Colonic mucosa (tissue), 4 donors: ENCODE measurements at places on chromosomes 16 and 17.

GRCh38 chr17:49490276-49490675 lies 4.8 kb upstream of the NGFR start:
- no peak for DNase-seq

GRCh38 chr17:38867179-38867967 lies 2.5 kb upstream of the LASP1 start:
- DNase-seq: peak; percentile 70

- no peak for DNase-seq
Observed at GRCh38 chr16:35714665-35715064, 2255.3 kb downstream of the TP53TG3F start.

DNA sequence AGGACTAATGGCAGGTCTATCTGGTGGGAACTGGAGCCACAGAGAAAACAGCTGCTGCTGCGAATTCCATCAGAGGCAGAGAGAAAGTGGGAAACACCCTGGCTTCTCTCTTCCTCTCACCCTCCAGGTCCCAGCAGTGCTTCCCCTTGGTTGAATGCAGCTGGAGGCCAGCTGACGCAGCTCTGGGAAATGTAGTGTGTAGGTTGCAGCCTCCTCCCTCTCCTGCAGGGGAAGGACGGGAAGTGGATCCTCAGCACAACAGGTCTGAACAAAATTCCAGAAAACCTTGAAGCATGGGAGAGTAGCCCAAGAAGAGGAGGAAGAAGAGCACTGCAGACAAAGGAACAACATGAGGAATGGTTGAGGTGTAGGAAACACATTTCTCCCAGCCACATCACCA lies 67.8 kb upstream of the MMP2 start:
- no peak for DNase-seq

- peak; percentile 75 for DNase-seq
Observed at GRCh38 chr17:1203111-1203966, 23.6 kb upstream of the ABR start.

GRCh38 chr16:74113545-74113944 lies 183.1 kb upstream of the PSMD7 start:
- DNase-seq: no peak

GRCh38 chr17:74408262-74408661 lies 23.6 kb upstream of the GPRC5C start:
- no peak for DNase-seq

GRCh38 chr17:27878776-27879562 lies 14.2 kb downstream of the LYRM9 start:
- no peak for DNase-seq

- DNase-seq: no peak
Observed at GRCh38 chr16:49292413-49292812, 10.8 kb upstream of the CBLN1 start.

- no peak for DNase-seq
Observed at GRCh38 chr16:85935391-85935973, 36.5 kb downstream of the IRF8 start.

DNA sequence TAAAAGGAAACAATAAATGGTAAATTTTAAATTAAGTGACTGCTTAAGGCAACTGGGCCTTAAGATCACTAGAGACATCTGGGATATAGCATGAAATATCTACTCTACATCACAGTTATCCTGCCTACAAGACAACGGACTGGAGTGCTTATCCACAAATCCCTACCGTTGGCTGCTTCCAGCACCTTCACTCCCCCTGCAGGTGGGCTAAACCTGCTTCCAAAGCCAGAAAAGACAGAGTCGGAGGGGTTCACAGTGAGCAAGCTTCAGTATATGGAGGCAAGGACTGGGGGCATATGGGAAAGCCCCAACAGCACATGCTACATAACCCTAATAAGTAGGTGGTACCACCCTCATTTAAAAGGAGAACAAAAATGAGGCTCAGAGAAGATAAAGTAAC lies 45.3 kb downstream of the GRIN2A start:
- DNase-seq: no peak

DNA sequence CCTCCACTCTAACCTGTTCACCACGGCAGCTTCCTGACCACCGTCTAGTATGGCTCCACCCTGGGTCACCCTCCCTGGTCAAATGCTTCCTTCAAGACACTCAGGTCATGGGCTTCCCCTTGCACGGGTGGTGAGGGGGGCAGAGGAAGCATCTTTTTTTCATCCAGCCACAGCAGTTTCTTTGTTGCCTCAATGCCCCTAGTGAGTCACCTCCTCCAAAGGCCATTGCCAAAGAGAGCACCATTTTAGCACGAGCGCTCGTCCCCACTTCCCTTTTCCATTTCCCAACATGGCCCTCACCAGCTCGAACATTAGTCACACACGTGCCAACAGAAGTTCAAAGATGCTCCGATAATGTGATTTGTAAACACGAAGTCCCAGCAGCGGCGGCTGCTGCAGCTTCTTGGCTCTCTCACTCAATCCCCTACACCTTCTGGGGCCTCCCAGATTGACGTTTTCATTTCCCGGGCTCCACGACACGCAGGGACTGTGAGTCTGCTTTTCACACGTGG lies 134.6 kb downstream of the GAS7 start:
- DNase-seq: no peak

DNA sequence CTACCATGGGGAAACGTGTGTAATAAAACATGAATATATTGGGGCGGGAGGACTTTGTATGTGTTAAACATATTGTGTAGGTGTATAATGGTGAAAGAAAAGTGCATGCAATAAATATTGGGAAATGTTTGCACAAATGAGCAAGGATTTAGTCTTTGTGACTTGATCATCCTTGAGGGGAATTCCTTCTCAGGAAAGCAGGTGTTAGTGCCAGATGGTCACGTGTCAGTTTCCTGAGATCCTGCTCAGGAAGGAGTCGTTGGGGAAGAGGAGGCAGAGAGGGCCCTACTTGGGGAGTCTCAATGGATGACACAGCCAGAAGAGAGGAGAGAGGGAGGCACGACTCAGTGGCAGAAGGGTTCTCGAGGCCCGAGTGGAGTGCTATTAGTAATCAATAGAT lies 53.2 kb downstream of the MSI2 start:
- DNase-seq: no peak

DNA sequence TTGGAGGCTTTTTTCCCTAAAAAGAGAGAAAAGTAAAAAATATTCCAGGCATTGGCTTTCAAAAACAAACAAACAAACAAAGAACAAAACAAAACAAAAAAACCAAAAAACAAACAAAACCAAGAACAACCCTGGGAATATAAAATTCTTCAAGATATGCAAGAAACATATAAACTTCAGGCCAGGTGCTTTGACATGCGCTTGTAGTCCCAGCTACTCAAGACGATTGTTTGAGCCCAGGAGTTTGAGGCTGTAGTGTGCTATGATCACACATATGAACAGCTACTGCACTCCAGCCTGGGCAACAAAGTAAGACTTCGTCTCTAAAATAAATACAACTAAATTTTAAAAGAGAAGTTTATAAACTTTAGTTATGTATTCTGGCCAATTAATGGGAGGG lies 52.5 kb upstream of the TEX2 start:
- no peak for DNase-seq

- DNase-seq: no peak
Observed at GRCh38 chr16:80150978-80151721, 389.6 kb upstream of the DYNLRB2 start.

DNA sequence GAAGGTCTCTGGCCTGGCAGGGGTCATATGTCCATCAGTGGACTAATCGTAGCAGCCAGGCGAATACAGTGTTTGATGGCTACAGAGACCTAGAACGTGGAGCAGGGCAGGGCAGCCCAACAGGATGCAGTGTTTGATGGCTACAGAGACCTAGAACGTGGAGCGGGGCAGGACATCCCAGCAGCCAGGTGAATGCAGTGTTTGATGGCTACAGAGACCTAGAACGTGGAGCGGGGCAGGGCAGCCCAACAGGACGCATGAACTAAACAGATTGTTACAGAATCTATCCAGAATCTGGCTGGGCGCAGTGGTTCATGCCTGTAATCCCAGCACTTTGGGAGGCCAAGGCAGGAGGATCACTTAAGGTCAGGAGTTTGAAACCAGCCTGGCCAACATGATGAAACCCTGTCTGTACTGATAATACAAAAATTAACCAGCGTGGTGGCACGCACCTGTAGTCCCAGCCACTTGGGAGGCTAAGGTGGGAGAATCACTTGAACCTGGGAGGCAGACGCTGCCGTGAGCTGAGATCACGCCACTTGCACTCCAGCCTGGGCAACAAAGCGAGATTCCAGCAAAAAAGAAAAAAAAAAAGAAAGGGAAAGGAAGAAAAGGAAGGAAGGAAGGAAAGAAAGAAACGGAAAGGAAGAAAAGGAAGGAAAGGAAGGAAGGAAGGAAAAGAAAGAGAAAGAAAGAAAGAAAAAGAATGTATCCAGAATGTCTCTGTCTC lies 65.2 kb upstream of the RPH3AL start:
- no peak for DNase-seq

DNA sequence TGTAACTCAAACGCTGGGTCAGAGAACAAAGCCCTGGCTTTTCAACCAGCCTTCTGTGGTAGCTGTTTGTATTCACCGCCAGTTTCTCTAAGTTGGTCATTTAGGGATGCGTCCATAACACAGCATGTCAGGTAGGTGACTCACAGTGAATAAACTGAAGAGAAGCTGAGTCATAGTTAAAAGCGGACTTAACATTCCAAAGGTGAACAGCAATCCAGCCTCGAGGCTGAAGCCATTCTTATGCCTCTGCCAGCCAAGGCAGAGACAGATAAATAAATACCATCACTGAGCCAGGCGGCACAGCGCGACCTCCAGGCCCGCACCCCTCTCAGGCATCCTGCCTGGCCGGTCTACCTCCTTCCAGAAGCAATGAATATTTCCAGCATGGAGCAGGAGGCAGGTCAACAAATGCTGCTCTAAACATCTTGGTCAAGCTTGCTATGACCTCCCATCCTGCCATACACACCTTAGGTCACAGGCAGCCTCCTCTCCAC lies 12.4 kb upstream of the CACNG4 start:
- no peak for DNase-seq

DNA sequence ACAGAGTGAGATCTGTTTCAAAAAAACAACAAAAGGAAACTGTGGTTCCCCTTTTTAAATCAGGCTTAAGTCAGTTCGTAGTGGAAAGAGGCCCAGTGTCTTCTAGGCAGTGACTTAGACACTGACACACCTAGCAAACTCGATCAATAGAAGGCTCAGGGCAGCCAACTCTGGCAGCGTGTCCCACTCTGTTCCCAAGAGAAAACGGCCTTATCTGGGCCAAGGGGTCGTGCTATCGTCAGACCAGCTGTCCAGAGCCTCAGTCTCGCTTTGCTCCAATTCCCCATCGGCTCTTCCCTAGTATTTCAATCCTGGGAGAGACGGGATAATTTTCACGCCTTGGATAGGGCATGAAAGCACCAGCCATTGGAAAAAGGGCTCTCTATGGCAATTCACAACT lies 72.9 kb downstream of the SLC5A11 start:
- DNase-seq: no peak

DNA sequence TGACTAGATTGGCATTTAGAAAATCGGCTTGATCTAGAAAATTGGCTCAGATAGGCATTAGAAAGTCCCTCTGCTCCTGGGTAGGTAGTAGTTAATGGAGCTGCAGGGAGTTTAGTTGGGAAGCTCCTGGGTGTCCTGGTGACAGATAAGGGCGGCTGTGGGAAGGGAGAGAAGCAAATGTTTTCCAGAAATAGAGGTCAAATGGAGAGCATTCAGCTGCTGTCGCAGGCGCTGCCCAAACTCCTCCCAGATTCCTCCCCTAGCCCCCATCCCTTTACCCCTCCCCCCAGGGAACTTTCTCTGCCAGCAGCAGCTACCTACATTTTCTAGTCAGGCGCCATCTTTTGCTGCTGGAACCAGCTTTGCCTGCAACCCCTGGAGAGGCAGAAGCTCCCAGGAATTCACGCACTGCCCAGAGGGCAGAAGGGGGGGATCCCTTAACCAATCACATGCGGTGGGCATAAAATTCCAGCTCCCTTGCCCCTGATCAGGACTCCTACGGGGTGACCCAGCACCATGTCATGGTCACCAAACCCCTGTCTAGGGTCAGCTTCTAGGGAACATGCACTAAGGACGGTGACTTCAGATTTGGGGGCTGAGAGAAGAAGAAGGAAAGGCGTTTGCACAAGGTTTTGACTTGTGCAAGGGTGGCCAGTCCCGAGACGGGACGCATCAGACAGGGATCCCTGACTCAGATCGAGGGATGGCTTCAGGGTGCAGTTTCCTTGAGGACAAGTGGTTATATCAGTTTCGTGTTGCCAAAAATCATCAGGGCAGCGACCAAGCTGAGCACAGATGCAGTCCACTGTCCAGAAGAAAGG lies 43.8 kb downstream of the SOCS1 start:
- DNase-seq: no peak

GRCh38 chr17:7448461-7448860 lies 3.6 kb downstream of the CHRNB1 start:
- DNase-seq: no peak

GRCh38 chr16:15961060-15961511 lies 11.7 kb downstream of the ABCC1 start:
- no peak for DNase-seq

DNA sequence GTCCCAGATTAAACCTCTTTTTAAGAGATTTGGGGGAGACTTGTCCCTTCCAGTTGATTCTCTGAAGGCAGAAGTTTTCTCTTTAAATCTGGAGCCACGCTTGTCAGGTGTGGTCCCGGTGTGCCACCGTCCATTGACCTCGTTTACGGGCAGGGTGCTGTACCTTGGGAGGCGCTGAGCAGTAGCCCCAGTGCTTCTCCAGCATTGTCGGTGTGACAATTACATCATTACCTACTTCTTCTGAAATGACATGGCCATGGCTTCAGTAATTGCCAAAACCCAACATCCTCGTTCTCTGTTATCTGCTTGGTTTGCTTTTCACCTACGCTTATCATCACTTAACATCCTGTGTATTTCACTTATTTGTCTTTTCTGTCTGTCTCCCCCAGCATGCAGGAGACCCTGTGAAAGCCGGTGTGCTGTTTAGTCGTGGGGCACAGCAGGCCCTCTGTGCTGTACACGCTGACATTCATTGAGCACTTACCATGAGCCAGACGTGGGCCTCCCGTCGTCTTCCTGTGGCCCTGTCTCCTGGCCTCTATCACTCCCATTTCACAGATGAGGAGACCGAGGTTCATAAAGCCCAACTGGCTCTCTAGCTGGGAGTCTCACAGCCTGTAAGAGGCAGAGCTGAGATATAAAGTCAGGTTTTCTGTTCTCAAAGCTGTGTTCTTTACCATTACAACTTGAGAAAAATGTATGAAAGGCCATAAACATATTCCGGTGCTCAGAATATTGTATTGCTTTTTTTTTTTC lies 143.9 kb downstream of the CMIP start:
- no peak for DNase-seq

- no peak for DNase-seq
Observed at GRCh38 chr16:50836121-50836621, 94.3 kb downstream of the CYLD start.

- no peak for DNase-seq
Observed at GRCh38 chr16:5072334-5073278, 963 bp downstream of the ALG1 start.

- DNase-seq: no peak
Observed at GRCh38 chr17:4768298-4768697, 3.4 kb upstream of the TM4SF5 start.

GRCh38 chr16:29111421-29111820 lies 126.6 kb downstream of the LAT start:
- DNase-seq: no peak

GRCh38 chr16:66127459-66128370 lies 238.8 kb upstream of the CDH5 start:
- no peak for DNase-seq

GRCh38 chr17:78338486-78339259 lies 21.2 kb downstream of the SOCS3 start:
- DNase-seq: peak; percentile 76

- no peak for DNase-seq
Observed at GRCh38 chr16:31092330-31092729, 2.3 kb downstream of the VKORC1 start.

GRCh38 chr16:85225721-85226120 lies 113.4 kb upstream of the CIBAR2 start:
- DNase-seq: no peak

GRCh38 chr16:17983114-17983513 lies 353.4 kb downstream of the NPIPA8 start:
- no peak for DNase-seq
